ENCODE measurements at places on chromosomes 2 and 18.

DNA sequence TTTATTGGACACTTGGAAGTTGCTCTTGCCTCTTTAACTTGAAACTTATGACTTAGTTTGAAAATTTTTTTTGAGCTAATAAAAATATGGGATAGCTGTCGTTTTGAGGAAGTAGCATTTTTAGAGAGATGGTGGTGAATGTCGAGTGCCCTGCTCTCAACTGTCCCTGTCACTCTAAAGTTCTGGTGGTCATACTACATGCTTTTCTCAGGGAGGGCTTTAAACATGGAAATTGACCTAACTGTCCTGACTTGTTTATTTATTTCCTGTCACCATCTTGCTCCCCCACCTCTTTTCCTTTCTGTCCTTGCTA lies 16.0 kb downstream of the CEP192 start:
- no peak for DNase-seq

GRCh38 chr2:182197529-182197928 lies 211.9 kb downstream of the PPP1R1C start:
- no peak for DNase-seq

DNA sequence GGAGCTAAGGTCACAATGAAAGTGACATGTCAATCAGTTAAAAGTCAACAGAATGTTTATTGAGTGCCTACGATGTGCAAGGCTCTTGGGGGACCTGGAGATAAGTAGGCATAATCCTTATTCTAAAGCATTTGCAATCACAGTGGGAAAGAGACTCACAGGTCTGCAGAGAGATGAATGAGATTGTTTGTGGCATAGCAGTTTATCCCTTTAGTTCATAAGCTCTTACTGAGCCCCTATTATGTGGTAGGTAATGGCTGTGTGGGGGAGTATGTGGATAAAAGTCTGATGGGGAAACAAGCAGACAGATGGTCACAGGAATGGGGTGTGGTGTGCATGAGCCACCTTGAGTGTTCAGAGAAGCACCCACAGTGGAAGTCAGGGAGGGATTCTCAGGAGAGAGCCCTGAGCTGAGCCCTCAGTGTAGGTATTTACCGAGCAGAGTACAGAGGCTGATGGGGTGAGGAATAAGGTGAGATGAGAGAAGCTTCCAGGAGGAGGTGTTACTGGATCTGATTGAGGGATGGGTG lies 48.1 kb downstream of the EMILIN2 start:
- no peak for DNase-seq

DNA sequence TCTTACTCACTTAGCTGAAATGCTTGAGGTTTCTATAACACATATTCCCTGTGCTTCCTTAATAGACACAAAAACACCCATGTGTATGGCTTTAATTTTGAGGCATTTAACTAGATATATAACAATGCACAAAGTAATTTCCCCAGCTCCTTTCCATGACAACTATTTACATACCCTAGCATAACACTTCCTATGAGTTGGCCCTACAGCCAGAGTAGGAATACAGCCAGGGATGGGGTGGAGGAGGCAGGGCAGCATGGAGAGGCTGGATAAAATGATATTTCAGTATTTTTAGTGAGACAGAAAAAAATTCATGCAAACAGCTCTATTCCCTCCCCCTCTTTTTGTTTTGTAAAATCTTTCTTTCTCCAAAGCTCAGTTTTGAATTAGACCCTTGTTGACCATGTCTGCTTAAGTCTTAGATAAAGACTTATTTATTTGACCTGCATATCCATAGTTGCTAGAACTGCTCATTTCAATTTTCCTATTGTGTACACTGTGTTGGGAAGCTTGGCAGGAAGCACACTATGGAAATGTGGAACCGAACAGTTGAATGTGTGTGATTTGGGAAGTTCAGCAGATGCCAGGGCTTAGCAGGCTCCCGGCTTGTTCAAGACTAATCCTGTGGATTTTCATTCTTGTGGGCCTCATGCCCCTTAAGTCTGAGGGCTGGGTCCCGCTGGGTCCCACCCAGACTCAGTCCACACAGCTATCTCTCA lies 11.2 kb upstream of the B3GNT2 start:
- no peak for DNase-seq

DNA sequence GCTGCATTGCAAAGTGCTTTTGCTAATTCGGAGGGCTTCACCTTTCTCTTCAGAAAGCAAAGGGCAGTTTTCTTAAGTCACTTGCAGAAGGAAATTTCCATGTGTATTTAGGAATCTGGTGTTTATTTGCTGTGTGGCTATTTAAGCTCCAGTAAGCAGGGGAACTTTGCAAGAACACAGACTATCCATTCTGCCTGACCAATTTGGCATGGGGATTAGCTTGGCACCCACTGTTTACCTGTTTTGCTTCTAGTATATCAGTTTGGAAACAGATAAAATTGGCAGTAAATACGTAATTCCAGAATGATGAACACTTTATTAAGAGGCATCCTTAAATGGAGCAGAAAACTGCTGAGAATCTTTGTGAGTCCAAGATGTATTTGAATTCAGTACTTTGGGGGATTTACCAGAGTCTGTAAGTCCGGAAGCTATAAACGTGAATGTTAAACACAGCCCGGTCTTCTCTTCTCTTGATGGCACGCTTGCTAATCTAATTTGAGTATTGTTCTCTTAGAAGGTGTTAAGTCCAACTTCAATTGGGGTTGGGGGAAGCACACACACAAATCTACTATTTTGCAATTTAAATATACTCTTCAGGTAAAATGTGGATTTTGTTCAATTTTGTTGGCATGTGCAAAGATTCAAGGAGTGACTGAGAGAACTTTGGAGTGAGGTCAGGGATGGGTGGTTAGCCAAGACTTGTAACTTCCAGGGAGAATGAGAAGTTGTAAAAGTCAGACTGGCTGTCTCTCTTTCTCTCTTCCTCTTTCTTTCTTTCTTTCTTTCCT lies 650 bp downstream of the ACKR3 start:
- peak; percentile 62 for DNase-seq

DNA sequence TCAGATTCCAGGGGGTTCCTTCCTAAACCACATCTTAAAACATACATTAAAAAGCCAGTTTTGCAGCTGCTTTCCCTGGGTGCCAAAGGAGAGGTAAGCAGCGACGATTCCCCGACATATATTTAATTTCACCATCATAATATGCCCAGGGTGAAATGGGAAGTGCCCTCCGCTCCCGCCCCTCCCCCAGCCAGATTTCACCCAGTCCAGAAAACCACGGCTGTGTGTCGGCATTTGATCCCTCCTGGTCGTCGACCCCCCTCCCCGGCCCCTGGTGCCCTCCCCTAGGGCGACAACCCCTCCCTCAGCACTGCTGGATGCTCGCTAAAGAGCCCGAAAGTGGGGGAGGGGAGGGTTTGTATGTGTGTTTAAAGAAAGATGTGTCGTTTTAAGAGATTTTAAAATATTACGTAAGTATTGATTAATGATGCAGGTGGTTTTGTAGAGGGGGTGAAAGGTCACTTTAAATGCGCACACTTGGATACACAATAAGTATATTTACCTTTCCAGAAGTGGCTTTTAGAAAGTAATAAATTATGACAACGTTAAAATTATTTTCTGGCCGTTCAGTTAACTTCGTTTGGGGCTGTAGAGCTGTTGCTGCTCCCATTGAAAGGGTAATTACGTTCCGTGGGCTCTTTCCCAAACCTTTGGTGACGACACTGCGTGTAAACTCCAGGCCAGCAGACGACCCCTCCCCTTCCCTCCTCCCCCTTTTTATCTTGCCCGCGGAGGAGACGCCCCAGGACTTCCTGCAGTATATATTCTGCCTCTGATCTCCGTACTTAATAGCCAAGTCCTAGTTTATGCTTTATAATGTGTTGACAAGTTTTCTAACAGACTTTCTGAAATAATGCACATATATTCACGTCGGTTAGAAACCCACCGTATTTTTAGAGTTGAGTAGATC lies 3.4 kb upstream of the BCL11A start:
- peak; percentile 41 for DNase-seq

DNA sequence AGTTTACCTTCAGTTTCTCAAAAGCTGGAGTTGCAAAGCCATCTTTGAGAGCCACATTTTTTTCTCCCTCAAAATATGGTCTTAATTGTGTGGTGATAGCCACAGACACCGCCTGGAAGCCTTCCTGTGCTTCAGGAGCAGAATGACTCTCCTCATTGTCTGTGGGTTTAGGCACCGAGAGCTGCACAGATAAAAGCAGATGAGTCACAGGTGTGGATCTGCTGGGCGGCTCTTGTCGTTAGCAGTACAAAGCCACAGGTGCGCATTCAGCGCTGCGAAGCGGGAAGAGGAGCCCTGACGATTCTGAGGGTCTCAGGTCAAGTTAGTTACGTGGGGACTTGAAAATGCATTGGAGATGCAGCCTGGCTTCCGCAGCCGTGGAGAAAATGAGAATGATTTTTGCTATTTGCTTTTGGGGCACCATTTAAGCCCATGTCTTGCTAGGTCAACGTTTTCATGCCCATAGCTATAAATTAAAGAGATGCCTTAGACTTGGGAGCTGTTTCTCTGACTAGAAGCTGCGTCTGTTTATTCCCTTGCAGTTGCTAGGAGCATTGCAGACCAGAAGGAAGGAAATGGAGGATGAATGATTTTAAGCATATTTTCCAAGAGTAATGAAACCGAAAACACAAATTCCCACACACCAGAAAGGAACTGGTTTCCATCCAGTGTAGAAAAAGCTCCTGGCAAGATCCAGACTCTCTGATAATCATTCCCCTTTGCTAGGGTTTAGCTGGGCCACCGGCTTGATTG lies 51.5 kb downstream of the KLHL29 start:
- DNase-seq: no peak

DNA sequence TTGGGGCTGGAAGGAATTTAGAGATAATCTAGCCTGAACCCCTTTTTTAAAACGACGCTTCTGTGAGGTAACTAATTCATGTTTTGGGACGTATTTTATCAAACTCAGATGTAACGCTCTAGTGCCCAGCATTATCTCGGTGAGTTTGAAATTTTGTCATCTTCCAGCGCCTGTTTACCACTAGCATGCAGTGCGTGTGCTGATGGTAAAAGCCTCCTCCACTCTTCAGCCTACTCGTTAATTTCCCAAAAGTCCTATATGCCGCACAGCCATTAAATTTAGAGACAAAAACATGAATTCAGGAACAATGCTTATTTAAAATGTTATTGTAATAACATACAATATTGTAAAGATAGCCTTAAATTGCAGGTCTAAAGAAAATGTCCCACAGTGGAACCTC lies 2.8 kb downstream of the ZCCHC2 start:
- no peak for DNase-seq

DNA sequence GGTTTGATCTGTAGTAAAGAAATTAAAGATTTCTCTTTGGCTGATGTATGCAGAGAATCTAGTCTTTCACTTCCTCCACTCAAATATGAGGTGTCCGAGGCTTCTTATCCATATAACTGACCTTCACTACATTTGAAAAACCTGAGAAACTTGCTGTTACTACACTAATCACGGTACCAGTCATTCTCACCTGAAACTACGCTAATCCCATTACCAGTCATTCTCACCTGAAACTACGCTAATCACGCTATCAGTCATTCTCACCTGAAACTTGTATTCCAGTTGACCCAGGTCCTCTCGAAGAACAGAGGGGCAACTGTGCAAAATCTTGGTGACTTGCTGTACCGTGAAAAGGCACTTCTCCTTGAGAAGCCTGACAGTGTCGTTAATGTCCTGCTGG lies 5.1 kb downstream of the MTERF4 start:
- DNase-seq: no peak

DNA sequence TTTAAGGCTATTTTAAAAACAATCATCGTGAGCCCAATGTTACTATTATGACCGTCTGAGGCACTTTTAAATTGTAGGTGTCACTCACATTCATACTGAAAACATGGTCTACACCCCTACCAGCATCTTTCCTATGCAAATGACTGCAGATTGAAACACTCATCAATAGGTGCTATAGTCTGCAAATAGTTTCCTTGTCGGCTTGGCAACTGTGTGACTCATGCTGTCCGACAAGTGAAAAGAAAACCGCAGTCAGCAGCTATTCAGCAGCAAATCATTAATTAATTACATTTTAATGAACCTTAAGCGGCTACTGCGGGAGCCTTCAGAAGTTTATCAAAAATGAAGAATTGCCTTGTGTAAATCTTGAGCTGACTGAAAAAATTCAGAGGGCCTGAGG lies 134.4 kb downstream of the FIGN start:
- DNase-seq: no peak

DNA sequence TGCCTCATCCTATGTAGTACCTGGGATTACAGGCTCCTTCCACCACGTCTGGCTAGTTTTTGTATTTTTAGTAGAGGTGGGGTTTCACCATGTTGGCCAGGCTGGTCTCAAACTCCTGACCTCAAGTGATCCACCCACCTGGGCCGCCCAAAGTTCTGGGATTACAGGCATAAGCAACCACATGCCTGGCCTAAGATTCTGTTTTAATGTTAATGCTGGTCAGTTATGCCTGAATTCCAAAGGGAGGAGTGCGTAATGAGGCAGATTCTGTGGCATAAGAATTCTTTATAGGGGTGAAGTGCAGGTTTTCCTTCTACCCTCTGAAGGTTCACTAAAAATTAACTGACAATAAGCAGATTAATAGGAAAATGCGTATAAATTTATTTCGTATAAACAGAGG lies 1343.8 kb upstream of the LRRTM1 start:
- DNase-seq: no peak

DNA sequence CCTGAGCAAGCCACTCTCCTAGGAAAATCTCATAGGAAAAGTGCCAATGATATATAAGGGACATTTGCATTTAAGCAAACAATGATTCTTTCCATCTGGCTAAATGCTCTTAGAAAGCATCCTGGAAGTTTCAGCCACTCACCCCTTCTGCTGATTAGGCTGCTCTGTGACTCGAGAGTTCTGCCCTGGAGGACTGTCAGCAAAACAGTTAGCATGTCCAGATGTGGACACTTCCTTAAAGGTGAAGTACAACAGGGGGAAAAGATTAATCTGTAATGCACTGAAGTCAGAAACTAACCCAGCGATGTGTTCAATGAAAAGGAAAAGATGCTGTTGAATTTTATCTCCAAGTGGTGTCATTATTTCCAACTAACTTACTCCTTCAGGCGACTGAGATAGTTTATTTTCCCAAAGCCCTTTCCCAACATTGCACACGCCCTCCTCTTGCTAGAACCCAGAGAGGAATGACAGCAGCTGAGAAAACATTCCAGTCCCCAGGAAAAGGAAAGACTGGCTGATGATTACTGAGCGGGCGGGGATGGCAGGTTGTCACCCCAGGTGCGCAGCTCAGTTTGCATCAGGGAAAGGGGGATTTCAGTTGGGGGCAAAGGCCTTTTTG lies 214.0 kb downstream of the SS18 start:
- DNase-seq: no peak

Measured in OCI-LY7 (cell line).